ENCODE measurements at places on chromosomes 6 and 20. TPM values are rescaled to one million over a fixed set of nuclear protein-coding genes. Genes with fewer than 3 reads are reported as not detected.

The FRK gene
- total RNA-seq, result 1.9 TPM

GRCh38 chr6:85192186-85192585 lies 257.7 kb upstream of the NT5E start:
- DNase-seq, result peak; percentile 87

DNA sequence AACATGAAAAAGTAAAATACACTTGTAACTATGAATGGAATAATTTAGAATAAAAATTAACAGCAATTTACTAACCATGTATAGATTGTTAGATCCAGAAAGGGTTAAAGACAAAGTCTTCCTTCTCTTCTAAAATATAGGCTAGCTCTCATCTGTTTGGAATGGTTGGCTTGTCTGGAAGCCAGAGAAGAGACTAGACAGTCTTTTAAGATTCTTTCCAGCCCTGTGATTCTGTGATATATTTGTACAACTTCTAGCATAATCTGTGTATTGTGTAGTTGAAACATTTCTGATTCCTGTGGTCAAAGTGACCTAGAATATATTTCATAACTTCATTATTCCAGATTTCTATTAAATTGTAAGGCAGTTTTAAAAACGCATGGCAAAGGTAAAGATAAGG lies 196.6 kb downstream of the UST start:
- no peak for DNase-seq

- no peak for DNase-seq
Measured at GRCh38 chr20:38873050-38873581, 53.1 kb upstream of the FAM83D start.

GRCh38 chr6:100881707-100882040 lies 545 bp upstream of the ASCC3 start:
- peak; percentile 13 for DNase-seq
